ENCODE measurements at places on chromosomes 7 and 10.

DNA sequence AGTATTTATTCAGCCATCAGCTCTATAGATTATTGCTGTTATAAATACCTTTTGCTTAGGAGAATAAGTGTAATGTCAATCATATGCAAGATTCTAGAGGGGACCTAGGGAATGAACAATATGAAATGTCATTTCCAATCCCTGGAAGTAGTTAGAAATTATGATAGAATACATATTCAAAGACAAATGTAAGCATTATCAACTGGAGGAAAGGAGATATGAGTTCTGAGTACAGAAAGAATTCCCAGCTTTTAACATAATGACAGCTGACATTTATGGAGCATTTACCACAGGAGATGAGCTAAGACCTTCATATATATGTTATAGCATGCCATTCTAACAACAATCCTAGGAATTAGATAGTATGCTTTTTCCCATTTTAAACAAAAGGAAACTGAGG, 86.2 kb downstream of the FAM13C start:
- DNase-seq, result no peak

DNA sequence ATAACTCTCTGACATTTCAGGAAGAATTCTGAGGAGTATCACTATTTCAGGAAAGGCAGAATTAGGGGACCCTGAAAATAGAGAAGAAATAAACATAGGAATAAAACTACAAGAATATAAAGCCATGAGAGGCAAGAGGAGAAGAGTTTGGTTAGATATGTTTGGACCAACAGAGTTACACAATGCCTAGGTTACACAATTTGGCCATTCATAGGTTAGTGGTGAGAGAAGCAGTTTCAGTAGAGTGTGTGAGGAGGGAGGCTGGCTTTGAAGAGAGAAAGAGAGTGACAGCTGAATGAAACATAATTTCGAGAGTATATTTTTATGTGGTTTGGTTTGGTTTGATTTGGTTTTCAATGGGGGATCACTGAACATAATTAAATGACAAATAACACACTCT, 783.2 kb upstream of the LRRN3 start:
- DNase-seq, result no peak

DNA sequence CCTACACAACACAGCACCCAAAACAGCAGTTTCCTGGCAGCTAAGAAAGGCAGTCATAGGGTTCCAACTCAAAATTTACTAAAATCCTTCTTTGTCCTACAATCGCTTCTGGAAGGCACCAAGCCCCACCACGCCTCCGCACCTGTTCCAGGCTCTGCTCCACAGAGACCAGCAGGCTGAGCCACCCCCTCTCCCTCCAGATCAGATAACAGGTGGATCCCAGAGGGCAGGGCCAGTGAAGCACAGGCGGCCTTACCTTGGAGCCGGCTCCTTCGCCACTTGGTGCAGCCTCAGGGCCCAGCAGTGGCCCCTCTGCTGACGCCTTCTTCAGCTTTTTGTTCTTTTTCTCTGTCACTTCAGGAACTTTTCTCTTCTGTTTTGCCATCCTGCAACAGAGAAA, 33.0 kb downstream of the ZFAND2A start:
- DNase-seq, result no peak

GRCh38 chr7:20534543-20534942, 80.9 kb upstream of the ABCB5 start:
- DNase-seq, result no peak

- DNase-seq, result no peak
These were observed 235.5 kb downstream of the ZEB1 start for GRCh38 chr10:31554556-31554955.

DNA sequence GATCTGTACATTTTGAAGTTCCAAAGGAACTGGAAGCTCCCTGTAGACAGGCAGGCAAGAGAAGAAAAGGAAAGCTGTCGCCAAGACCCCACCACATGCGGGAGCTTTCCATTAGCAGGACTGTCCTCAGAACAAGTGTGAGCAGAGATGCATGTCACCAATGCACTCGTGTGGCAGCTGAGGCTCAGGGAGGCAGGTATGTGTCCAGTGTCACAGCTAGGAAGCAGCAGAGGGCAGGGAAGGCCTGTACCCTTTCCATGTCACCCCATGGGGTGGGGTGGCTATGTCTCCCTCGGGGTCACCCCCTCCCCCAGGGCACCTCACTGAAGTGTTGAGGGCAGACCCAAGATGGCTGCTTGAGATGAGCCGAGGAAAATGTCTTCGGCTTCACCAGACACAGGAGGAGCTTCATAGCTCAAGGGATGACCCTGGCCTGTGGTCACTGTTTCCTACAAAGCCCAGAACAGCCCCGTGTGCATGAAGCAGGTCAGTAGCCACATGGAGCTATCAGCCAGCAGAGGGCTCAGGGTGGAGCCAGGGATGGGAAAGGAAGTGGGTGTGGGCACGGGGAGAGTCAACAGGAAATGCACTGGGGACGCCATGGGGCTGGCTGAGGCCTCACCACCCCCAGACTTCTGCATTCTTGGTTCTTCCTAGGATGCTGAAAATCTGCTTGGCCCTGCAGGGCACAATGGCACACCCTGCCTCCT, 96.6 kb downstream of the FAM53B start:
- no peak for DNase-seq

GRCh38 chr10:88962336-88962735, 9.8 kb upstream of the ACTA2 start:
- DNase-seq, result no peak

DNA sequence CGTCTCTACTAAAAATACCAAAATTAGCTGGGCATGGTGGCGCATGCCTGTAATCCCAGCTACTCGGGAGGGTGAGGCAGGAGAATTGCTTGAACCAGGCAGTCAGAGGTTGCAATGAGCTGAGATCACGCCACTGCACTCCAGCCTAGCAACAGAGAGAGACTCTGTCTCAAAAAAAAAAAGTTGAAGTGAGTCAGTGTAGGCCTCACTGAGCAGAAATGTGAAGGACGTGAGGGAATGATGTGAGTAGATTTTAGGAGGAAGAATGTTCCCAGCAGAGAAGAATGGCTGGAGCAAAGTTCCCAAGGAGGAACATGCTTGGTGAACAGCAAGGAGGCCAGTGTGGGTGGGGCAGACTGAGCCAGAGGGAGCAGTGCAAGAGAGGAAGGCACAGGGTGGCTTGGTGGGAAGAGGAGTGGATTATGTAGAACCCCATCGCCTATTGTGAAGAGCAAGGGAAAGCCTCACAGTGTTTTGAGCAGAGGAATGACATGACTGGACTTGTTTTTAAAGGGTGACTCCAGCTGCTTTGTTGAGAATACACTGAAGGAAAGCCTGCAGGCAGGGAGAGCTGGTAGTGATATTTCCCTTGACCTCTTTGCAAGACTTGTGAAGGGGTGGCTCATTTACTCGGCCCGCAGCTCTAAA, 708.7 kb downstream of the SUGCT start:
- DNase-seq, result no peak

DNA sequence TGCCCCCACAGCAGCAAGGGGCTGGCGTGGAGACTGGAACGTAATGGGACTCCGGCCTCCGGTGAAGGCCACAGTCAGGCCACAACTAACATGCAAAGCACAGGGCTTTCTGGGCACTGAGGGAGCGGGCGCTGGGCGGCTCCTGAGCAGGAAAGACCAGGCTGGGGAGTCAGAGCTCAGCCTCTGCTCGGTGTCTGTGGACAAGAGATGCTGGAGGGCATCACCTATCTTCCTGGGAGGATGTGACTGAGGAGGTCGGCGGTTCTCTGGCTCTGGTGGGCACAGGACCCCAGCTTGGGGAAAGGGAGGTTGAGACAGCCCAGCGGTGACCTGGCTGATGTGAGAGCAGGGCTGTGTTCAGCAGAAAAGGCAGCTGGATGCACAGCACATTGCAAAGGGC, 11.7 kb downstream of the CNPY1 start:
- no peak for DNase-seq

DNA sequence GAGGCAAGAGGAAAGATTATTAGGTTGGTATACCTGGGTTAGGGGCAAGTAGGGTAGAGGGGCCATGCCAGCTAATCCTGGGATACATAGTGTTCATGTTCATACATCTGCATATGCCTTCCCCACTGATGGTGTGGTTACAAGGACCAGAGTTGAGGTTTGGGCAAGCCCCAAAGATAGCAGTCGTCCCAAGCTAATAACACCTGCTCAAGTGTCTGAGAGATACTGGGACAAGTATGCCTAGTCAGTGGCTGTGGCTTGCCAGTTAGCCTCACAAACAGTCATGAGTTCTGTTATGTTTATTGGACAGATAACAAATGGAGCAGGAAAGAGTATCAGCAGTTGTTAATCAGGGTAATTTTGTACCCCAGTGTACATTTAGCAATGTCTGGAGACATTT, 139.6 kb downstream of the ADAM22 start:
- no peak for DNase-seq

DNA sequence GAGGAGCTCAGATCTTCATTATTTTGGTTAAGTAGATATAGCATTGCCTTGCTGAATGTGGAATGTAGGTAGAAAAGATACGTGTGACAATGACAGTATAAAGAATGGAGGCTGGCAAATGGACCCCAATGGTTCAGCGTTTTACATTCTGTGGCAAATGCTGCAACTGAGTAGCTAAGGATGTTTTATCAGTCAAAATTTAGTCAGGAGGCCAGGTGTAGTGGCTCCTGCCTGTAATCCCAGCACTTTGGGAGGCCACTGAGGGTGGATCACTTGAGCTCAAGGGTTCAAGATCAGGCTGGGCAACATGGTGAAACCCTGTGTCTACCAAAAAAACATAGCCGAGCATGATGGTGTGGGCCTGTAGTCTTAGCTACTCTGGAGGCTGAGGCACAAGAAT, 120.5 kb upstream of the GHITM start:
- no peak for DNase-seq

DNA sequence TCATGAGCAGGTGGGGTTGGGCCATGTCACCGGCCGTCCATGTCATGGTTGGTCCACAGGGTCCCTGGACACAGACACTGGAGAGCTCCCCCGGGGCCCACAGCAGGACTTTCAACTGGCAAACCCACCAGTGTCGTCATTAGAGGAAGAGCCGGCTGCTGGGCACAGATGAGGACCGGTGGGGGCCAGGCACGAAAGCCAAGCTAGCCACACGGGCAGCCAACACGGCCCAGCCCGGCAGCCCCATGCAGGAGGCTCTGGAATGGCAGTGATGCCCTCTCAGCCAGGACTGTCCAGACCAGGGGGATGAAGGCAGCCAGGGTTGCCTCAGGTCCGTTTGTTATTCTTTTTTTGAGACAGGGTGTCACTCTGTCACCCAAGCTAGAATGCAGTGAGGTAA, 21.1 kb upstream of the UNCX start:
- no peak for DNase-seq

GRCh38 chr10:116271593-116272439, 1.2 kb downstream of the GFRA1 start:
- DNase-seq, result no peak

DNA sequence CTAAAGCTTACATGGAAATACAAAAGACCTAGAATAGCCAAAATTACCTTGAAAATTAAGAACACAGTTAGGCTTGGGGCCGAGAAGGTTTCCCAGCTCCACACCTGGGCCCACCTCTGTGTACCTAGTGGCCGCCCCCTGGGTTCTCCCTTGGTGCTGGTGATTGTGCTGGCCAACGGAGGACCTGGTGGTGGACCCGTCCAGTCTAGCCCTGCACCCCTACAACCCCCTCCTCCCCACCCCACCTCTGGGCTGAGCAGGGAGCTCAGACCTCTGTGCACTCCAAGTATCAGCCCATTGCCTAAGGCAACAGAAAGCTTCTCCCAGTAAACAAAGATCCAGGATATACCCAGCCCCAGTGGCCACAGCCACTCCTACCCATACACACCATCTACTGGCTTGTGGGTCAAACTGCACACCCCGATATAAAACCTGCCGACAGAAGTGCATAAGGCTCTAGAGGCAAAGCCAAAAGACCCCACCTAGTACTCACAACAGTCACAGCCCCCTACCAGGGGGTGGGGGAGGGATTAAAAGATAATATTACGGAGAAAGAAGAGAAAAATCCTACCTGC, 105.0 kb upstream of the DIP2C start:
- peak; percentile 2 for DNase-seq

- DNase-seq, result no peak
These were observed 195.0 kb upstream of the RHOBTB1 start for GRCh38 chr10:61138708-61139591.

DNA sequence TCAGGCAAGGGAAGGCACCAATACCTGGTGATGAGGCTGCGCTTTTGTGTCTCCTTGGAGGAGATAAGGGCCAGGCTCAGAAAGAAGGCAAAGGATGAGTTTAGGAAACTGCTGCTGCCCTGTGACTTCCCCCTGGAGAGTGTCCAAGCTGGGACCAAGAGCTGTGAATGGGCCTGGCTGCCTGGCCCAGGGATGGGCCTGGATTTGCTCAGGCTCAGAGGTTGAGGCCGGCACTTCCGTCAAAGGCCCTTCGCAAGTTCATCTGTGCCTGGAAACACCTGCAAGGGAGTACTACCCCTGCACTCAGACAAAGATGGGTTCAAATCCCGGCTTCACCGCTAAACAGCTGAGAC, 50.5 kb upstream of the NANOS1 start:
- no peak for DNase-seq

DNA sequence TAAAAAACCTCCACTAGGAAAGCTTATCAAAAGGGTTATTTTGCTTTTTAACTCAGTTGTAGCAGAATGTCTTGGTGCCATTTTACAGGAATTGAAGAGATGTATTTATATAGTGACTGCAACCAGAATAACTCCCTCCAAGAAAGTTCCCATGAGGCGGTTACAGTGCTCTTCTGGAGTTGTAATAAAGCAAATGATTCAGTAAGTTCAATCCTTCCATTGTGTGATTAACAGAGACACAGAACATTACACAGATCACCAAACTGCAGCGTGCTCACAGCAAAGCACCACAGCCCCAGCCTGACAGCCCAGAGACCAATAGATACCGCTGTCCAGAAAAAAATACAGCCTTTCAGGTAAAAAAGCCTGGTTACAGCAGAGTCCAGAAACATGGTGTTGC, 21.9 kb upstream of the CABCOCO1 start:
- no peak for DNase-seq

- DNase-seq, result peak; percentile 8
These were observed 33.7 kb downstream of the NRBF2 start for GRCh38 chr10:63166742-63167258.

DNA sequence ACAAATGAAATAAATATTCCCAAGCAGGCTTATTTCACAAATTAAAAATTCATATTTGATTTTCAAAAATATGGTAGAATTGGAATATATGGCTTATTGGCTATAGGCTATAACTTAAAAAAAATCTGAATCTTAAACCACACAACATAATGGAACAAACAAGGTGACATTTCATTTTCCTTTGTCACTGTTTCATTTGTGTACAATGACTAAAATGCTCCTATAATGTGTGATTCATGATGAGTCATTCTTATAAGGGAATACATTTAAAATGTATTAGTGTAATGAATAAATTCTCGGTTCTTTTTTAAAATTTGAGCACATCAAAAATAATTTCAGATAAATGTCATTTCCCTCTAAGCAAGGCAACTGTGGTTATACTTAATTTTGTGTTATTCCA, 148.0 kb upstream of the ANK3 start:
- no peak for DNase-seq

Measured in NCI-H526 treated with DMSO at 0.1 percent for 48 hours (cell line).